ENCODE measurements at places on chromosomes 7 and 10.

DNA sequence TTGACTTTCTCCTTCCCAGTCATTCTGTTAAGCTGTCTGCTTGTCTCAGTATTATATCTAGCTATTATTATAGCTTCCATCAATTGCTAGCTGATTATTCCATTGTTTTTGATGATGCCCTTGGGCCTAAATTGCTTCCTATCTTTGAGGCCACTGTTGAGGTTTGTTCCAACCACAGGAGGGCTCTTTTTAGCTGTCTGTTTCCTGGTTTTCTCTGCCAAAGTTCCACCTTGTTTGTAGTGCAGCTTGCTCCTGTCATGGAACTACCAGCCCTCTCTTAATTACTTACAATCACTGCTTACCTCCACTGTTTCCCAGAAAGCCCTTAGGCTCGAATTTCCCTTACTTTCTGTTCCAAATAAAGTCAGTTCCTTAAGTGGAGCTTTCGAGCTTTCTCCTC is 118.7 kb upstream of the SEC61G start:
- DNase-seq, result no peak

- DNase-seq, result no peak
These were observed 12.7 kb downstream of the TSPAN14 start for GRCh38 chr10:80466724-80467326.

DNA sequence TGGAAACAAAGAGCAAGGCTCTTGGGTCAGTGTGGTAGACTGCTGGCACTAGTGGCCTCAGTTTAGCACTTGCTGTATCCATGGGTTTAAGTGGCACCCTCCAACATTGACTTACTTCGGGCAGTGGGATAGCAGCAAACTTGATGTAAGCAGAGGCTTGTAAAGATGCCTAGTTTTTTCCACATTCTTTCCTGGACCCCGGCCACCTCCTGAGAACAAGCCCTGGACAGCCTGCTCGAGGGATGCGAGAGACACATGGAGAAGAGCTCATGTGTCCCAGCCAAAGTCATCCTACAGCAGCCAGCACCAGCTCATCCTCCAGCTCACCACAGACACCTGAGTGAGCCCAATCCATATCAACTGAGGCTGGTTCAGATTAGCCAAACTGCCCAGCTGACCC is 142.7 kb upstream of the PCBD1 start:
- no peak for DNase-seq

- peak; percentile 49 for DNase-seq
These were observed 153.3 kb downstream of the STK31 start for GRCh38 chr7:23863209-23863787.

- DNase-seq, result no peak
These were observed 6.6 kb upstream of the RELN start for GRCh38 chr7:103996017-103996551.

DNA sequence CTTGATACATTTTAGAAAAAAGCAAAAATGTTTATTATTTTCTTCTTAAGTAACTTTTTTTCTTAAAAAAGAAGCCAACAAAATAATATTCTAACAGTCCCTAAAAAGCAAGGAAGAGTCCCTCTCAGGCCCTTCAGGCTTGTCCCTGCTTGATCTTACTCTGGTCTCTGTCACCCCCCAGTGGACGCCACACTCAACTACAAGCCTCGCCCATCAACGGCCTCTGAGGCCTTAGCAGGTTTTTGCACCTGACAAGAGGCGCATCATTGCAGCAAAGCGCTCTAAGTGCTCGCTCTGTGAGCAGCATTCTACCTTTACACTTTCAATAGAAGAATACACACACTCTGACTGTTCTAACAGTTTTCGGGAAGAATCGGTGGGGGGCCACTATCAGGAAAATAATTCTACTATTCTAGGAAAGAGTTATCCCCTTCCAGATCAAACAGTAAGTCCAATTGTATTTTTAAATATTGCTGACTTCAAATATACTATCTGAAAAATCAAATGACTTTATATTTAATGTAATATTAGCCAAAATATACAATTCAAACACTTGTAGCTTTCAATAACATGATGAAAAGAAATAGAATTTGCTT is 139.2 kb downstream of the USP6NL start:
- DNase-seq, result peak; percentile 58

DNA sequence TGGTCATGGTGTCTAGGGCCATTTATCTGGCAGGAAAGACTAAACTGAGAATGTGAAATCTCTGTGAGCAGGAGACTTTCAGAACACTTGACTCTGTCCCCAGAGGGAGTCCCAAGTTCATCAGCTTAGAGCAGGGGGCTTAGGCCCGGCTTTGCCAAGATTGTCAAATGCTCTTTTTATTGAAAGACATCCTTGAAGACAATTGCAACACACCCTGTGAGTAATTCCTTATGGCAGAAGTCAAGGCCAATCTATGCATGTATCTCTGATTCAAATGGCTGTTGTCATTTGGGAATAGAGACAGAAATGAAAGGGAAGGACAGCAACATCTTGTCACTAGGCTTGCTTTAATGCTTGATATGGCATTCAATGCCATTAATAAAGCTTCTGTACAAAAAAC is 33.7 kb downstream of the BAMBI start:
- DNase-seq, result peak; percentile 44

DNA sequence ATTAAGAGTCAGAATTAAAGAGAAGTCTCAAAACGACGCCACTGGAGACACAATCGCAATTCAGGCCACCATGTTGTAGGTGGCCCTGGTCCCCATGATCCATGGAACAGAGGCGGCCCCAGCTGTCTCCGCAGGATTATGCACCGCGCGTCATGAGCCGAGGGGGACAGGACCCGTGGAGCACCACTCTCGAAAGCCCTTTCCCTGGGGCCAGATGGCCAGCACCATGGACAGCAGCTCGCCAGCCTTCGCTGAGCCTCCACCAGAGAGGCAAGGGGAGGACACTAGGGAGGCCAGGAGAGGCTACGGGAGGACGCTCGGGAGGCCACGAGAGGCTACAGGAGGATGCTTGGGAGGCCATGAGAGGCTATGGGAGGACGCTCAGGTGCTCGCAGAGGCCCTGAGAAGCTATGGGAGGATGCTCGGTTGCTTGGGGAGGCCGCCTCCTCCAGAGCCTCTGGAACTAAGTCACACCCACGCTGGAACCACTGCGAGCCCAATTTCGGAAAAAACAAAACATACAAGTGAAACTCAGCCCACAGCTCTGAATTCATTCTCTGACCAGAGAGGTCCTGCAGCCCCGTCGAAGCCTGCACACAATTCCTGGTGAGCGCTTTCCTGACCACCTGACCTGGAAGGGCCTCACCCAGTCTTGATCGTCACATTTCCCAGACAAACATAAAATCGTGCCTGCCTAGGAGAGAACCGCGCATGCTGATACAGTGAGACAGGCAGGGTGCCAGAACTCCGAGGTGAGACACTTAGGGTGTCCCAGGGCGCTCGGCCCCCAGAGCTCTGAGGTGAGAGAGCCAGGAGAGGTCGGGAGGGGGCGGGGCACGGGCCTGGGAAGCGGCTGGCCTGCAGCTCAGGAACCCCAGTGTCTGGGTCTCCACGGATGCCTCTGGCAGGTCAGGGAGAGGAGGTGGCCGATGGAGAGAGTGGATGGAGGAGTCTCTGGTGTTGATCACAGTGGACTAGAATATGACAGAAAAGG is 224.4 kb downstream of the PTPRN2 start:
- DNase-seq, result no peak

- DNase-seq, result peak; percentile 47
These were observed 111.3 kb upstream of the TNS3 start for GRCh38 chr7:47693216-47693615.

DNA sequence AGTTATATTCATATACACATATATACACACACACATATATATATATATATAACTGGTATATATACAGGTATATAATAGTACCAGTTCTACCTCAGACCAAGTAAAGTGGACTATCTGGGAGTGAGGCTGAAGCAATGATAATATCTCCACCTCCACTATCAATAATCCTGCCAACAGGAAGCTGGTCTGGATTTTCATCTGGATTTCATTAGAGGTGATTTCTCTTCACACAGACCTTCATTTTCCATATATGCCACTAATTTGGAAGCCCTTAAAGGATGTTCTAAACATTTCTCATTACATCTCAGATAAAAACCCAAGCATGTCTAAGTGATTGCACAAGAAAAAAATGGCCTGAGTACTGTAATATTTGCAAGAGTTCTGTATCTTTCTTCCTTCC is 1.7 kb upstream of the SLC35B4 start:
- DNase-seq, result no peak

GRCh38 chr7:66505531-66506451 is 122.9 kb upstream of the KCTD7 start:
- DNase-seq, result no peak

DNA sequence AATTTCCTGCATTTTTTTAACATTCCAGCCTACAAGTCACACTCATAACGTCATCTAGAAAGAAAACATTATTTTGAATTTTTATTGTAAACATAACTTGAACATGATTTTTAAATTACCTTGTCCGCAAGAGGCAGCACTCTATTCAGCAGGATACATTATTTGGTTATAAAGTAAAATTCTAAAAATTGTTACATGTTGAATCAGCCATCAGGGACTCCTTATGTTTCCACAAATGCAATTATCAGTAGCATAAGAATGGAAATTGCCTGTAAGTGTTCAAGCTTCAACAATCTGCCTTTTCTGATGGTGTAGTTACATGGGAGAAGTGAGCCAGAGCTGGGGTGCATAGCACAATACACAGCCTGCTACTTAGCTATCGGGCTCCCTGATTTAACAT is 97.5 kb downstream of the ZNF365 start:
- no peak for DNase-seq

GRCh38 chr10:14025283-14026189 is 305.2 kb downstream of the FRMD4A start:
- DNase-seq, result no peak

GRCh38 chr10:120993089-120993488 is 141.9 kb downstream of the WDR11 start:
- no peak for DNase-seq

DNA sequence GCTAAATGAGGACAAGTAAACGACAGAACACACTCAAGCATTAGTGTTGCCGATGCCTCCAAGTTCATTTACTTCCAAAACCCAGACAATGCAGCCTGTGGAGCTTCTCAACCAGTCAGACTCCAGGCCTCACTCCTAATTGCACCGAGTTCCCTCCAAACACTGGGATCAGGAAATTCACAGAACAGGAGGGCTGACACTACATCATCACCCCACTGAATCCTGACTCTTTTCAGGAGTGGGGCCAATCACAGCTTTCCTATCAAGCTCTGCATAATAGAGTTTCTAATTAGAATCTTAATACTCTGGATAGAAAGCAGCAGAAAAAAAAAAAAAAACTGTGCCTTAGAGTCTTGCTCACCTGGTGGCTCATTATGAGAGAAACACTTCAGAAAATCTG is 103.7 kb downstream of the GLI3 start:
- no peak for DNase-seq

DNA sequence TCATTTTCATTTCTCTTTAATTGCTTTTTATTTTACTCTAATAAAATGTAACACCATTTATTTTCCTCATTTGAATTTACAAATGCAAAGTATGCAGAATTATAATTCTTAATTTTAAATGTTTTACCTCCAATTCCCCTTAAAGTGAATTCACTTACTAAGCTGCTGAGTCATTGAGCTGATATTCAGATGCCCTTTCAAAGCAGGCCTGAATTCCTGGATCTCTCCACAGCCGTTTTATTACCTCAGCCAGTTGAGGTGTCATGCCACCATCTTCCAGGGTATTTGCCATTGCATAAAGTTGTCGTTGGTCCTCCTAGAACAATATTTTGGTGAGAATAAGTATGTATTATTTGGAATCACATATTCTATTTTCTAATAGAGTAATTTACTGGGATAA is 33.2 kb downstream of the GNAT3 start:
- DNase-seq, result peak; percentile 80

GRCh38 chr7:148866362-148866761 is 17.7 kb downstream of the EZH2 start:
- DNase-seq, result no peak

DNA sequence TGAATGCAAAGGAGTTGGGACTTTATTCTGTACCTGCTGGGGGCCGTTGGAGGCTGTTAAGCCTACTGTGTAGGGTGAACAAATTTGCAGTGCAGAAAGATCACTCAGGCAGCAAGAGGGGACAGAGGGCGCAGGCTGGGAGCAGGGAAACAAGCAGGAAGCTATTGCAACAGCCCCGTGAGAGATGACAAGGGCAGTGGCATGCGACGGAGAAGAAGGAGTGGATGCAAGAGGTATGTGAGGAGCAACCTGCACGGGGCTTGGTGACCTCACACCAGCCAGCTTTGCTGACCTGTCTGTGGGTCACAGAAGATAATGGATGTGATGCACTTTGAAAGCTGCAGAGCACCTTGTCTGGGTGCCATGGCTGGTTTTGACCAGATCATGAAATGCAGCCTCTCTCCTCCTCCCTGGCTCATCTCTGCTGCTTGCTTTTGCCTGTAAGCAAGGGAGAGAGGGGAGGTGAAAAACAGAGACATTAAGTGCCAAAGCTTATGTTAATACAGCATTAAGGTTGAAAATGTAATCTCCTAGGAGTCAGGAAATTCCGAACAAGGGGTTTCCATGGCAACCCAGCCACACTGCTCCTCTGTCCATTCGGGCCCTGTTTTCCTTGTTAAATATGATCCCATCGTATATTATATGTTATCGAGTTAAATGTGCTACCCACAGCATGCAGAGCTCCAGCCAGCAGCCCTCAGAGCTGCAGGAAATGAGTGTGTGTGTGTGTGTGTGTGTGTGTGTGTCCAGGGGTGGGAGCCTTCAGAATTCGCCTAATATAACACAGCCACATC is 314.3 kb upstream of the ZMIZ1 start:
- peak; percentile 82 for DNase-seq

GRCh38 chr7:5713124-5713912 is 68.1 kb downstream of the RNF216 start:
- DNase-seq, result no peak

- DNase-seq, result no peak
These were observed 92.6 kb upstream of the MBL2 start for GRCh38 chr10:52865213-52865612.

GRCh38 chr10:90847436-90847835 is 10.4 kb downstream of the HTR7 start:
- DNase-seq, result peak; percentile 75

DNA sequence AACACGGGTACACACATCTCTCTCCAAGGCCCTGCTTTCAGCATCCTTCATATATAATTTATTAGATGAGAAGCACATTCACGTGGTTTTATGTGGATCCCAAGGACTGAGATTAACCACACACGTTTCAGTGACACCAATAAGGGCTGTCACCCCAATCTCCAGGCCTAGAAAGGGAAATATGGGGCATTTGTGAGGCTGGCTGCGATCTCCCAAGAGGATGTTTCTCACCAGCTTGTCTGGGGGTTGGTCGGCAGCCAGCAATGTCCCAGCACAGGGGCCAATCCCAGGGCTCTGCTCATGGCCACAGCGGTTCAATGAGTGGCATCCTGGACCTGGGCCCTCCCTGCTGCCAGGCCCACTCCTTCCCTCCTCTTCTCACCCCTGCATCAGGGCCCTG is 115.5 kb downstream of the ITIH5 start:
- DNase-seq, result no peak

GRCh38 chr10:62037166-62037831 is 135.8 kb downstream of the ARID5B start:
- peak; percentile 86 for DNase-seq

- no peak for DNase-seq
These were observed 120.7 kb upstream of the PLXNA4 start for GRCh38 chr7:132697003-132697402.
